ENCODE measurements at places on chromosomes 7 and 10.

GRCh38 chr7:24922099-24922773 lies 57.7 kb downstream of the OSBPL3 start:
- DNase-seq: no peak

GRCh38 chr7:14697684-14698083 lies 204.9 kb downstream of the DGKB start:
- no peak for DNase-seq

DNA sequence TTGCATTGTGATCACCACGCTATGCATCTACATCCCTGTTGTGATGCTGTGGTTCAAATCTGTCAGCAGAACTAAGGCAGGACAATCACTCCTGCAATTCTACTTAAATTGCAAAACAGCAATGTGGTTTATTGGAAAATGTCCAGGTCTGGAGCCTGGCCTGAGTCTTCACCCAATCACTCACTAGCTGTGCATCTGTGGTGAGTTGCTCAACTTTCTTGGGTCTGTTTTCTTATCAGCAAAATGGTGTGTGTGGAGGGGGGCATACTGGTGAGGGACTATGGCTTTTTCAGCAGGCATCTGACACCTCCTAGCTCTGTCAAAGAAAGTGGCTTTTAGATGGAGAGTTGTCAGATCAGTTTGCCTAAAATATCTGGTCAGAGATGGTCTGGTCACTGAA lies 108.3 kb upstream of the FEZF1 start:
- peak; percentile 18 for DNase-seq

DNA sequence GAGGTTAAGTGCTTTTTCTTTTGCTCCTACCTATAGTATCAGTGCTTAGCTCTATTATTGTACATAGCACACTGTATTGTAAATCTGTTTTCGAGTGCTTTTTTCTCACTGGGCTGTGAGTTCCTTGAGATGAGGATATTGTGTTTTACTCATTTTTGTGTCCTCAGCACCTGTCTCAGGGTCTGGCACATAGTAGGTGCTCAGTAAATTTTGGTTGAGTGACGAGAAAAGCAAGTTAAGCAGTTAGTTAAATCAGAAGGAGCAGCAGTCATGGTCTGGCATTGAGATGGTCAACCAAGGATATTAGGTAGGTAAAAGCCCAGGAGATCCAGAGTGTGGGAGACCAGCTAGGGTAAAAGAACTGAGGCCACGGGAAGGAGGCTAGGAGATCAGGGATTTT lies 51.2 kb downstream of the AP3M1 start:
- DNase-seq: no peak

- no peak for DNase-seq
Observed at GRCh38 chr7:82080254-82080927, 310.5 kb upstream of the HGF start.

DNA sequence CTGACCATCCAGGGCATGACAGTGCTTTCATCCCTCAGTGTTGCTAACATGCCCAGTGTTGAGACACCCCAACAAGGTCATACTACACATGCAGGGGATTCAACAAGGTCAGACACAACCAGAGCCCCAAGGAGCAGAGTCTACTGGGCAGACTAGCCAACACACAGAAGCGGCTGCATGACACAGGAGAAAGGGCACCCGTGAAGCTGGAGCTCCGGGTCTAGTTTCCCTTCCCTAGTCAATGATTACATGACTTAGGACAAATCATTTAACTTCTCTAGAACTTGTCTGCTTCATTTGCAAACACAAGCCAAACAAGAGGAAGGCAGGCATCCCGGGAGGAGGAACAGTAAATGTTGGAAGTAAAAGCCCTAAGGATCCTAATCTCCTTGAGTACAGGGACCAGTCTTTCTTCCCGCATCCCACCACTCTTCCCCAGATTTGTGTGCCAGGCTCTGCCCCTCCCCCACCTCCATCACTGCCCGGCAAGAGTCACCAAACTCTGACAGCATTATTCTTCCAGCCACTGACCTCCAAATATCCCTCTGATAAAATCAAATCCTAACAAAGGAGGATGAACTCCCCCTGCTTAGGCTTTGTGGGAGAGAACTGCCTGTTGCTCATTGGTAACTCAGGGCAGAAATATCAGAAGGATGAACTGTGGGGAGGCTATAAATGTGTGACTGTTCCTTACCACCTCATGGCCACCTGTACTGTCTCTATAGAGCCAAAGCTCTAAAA lies 104.3 kb downstream of the KCNMA1 start:
- no peak for DNase-seq

- no peak for DNase-seq
Observed at GRCh38 chr10:37947526-37947925, 28.9 kb downstream of the ZNF25 start.

DNA sequence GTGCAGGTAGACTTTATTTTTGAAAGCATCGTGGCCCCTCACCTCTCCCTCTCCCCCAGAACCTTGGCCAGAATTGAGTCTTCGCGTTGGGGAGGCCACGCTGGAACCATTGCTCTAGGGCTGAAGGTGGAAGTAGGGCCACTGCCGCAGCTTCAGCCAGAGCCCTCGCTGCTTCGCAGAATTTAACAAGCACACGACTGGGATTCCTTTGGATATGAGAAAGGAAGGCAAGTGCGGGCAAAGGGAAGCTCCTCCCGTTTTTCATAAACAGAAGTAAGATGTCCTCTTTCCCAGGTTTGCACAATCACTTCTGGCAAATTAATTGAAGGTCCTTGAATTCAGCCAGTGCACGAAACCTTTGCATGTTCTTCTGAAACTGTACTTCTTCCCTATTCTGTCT lies 168.1 kb downstream of the CCDC3 start:
- no peak for DNase-seq

GRCh38 chr7:114917211-114917839 lies 4.6 kb upstream of the MDFIC start:
- DNase-seq: no peak

GRCh38 chr7:67841896-67842295 lies 845.3 kb downstream of the TYW1 start:
- DNase-seq: no peak

All from NB4 (cell line).